Activated CD4-positive, CD25-positive, alpha-beta regulatory T cell treated with anti-CD3 and anti-CD28 coated beads, Interleukin-2, amount 50 U/mL, for 72 hours (primary cell): ENCODE measurements at places on chromosomes 7 and 10.
A peak's percentile ranks its signal among the peaks of the same experiment; 100 is the strongest.

DNA sequence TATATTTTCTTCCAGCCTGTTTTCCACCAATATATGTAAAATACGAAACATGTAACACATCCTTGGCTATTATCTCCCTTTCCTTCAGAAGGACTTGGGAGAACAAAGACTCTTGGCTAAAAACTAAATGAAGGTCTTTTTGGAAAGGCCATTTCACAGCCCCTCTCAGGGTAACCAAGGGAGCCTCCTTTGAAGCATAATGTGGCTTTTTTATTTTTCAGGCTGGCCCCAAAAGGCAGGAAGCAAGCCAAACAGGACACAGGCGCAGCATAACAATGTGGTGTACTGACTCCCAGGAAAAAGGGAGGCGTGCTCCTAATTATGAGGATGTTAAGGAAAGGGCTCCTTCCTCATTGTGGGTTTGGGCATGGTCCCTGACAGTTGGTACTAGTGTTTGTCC lies 30.3 kb upstream of the CCSER2 start:
- no peak for DNase-seq

GRCh38 chr10:118958984-118959925 lies 70.3 kb upstream of the NANOS1 start:
- DNase-seq, result no peak

DNA sequence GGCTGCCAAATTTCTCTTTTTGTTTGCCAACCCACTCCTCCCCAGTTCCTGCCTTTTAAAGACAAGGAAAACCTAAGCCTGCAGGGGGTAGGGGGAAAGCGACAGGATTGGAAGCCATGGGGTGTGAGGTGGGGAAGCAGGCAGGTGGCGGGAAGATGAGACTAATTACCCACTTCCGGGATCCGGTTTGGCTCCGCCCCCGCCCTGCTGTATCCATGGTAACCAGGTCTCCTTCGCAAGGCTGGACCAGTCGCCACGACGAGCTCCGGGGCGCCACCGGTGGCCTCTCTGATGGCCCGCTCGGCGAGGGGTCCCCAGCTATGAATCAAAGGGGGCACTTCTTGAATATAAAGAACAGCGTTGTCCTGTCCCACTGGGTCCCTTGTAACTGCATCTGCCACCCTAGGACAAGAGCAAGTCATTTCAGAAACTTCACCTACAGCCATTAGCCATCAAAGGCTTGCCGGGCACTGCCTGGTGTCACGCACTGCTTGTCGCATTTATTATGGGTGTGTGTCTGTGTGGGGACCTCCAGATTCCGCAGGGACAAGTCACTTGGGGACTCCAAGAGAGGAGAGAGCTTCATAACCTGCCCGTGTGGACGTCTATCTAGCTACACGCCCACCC lies 55.4 kb upstream of the LMTK2 start:
- DNase-seq, result peak; percentile 67

- no peak for DNase-seq
These were observed 229.1 kb downstream of the BAMBI start for GRCh38 chr10:28906415-28906814.

GRCh38 chr7:127901895-127902703 lies 129.1 kb downstream of the LRRC4 start:
- DNase-seq, result no peak

- DNase-seq, result no peak
These were observed 16.2 kb downstream of the BPGM start for GRCh38 chr7:134662871-134663205.

GRCh38 chr10:35025916-35026315 lies 64.2 kb downstream of the CUL2 start:
- no peak for DNase-seq

DNA sequence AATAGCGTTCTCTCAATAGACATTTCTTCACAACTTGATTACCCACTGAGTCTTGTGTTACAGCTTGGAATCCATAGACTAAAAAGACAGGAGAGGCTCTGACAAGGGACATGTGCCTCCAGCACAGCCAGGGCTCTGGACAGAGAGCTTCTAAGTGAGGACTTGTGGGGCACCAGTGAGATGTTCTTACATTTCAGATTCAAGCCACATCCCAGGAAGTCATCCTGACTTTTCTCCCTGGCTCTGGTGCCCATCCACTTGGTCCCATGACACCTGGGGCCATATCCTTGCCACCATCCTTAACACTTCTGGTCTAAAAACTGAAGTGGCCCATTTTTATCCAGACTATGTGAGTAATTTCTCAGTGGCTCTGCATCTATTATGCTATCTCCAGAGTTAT lies 440.1 kb downstream of the TCERG1L start:
- no peak for DNase-seq
